ENCODE measurements at places on chromosomes 16 and 17. TPM values are rescaled to one million over a fixed set of nuclear protein-coding genes. Genes with fewer than 3 reads are reported as not detected.

Gene SDR42E2
- 0.23 TPM for total RNA-seq

Gene CEMP1
- total RNA-seq, result 0.92 TPM

Gene ARHGAP44
- 19.1 TPM for total RNA-seq

Gene MYO1D
- 51.2 TPM for total RNA-seq

Gene SLC13A2
- total RNA-seq, result not detected

Gene ERN2
- not detected for total RNA-seq

Gene KRTAP2-2
- total RNA-seq, result not detected

Gene EPX
- not detected for total RNA-seq
